ENCODE measurements at places on chromosomes 13 and 19. TPM values are rescaled to one million over a fixed set of nuclear protein-coding genes. Genes with fewer than 3 reads are reported as not detected.
A peak's percentile ranks its signal among the peaks of the same experiment; 100 is the strongest.

DNA sequence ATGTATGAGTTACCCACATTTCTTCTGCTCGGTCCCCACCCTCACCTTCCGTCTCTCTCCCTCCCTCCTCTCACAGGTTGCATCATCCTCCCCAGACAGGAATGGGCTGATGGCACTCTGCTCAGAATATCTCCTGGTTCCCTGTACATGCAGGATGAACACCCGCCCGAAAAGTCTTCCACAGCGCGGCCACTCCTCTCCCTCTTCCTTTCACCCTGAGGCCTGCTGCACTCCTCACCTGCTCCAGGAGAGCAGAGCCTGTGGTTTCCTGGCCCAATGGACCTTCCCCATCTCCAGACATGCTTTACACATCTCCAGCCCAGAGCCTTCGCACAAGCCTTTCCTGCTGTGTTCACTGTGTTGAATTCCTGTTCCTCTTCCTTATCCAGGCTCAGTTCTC, 40.9 kb downstream of the GSX1 start:
- no peak overlapping the region for H3K4me3 ChIP-seq
- no peaks in the 10 kb centered on the region for H3K4me1 ChIP-seq
- H3K27me3 ChIP-seq, result peaks cover 38% of the 10 kb centered on the region

DNA sequence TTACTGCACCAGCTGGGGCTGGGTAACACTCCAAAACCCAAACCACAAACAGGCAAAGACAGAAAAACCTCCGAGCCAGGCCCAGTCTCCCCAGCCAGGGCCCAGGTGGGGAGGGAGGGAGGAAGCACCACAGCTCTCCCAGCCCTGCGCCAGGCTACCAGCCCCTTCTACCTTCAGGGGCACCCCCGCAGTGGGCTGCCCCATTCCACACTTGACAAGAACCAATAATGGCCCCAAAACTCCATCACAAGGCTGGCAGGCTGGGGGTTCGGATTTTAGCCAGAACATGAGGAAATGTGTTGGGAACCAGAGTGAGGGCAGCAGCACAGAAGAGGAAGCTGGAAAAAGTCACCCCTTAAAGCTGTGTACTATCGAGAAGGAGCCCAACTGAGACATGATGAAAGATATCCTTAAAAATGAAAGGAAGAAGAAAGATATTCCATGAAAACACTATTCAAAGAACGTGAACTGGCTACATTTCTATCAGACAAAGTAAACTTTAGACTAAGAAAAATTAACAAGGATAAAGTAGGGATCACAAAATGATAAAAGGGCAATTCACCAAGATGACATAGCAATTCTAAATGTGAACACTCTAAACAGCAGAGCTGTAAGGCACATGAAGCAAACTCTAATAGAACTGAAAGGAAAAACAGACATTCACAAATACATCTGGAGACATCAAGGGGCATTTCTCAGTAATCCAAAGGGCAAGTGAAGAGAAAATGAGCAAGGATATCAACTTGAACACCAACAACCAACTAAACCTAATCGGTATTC, 12.9 kb downstream of the TUBGCP3 start:
- no peak for DNase-seq
- H3K4me3 ChIP-seq, result no peak overlapping the region
- H3K36me3 ChIP-seq, result peaks cover 17% of the 10 kb centered on the region
- no peaks in the 10 kb centered on the region for H3K27me3 ChIP-seq
- H3K4me1 ChIP-seq, result peaks cover 67% of the 10 kb centered on the region

DNA sequence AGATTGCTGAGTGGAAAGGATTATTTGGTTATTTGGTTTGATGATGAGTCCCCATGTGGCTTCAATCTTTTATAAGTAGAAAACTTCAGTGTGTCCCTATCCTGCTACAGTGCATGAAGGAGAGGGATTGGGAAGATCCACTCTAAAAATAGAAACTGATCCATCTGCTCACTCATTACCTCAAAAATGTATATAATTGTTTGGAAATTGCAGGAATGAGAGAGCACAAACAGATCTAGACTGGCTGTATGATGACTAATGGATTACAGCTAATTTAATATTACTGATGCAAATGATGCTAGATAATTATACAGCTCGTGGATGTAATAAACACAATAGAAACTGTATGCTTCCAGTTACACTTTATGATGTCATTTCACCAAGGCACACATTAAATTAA, 625.3 kb upstream of the PRR20A start:
- H3K36me3 ChIP-seq, result no peaks in the 10 kb centered on the region
- H3K4me3 ChIP-seq, result no peak overlapping the region
- DNase-seq, result no peak
- H3K27ac ChIP-seq, result no peak overlapping the region
- no peaks in the 10 kb centered on the region for H3K27me3 ChIP-seq

GRCh38 chr19:58218899-58219298, 9.8 kb upstream of the ZNF544 start:
- DNase-seq, result peak; percentile 60
- no peak overlapping the region for H3K27ac ChIP-seq
- H3K27me3 ChIP-seq, result no peaks in the 10 kb centered on the region

DNA sequence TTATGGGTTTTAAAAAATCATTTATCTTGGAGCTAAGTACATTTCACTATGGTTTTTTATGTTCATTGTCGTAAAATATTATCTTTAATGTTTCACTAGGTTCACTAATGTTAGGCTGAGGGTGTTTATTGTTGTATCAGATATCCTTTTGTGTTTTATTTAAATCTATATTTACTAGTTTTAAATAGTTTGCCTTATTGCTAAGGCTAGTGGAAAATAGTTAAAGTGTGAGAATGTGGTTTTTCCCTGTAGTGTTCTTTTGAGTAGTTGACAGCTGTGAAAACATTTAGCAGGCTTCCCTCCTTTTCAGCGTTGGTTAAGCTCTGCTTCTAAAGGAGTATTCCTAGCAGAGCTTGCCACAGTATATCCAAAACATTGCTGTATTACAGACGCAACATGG, 139.0 kb downstream of the TM9SF2 start:
- no peak for DNase-seq
- no peak overlapping the region for H3K27ac ChIP-seq
- no peaks in the 10 kb centered on the region for H3K27me3 ChIP-seq
- no peaks in the 10 kb centered on the region for H3K4me1 ChIP-seq
- H3K36me3 ChIP-seq, result no peaks in the 10 kb centered on the region

DNA sequence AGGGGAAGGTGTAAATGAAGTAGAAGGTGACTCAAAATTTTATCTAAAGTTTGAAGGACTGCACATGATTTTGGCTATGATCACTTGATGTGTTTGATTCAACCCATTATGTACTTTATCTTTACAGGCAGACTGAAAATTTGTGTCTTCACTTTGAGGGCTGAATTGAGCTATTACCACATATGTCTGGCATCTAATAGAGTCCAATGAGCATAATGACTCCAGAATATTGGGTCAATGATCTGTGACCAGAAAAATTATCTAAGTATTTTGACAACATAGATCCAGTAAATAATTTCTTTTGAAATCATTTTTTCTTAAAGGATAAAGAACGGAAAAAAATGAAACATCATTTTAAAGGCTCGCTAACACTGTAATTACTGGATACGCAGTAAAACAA, 2810.0 kb downstream of the PCDH9 start:
- no peaks in the 10 kb centered on the region for H3K27me3 ChIP-seq
- no peaks in the 10 kb centered on the region for H3K4me1 ChIP-seq
- no peak for DNase-seq
- no peak overlapping the region for H3K4me3 ChIP-seq

KIR3DL2 gene
- not detected for total RNA-seq

DNA sequence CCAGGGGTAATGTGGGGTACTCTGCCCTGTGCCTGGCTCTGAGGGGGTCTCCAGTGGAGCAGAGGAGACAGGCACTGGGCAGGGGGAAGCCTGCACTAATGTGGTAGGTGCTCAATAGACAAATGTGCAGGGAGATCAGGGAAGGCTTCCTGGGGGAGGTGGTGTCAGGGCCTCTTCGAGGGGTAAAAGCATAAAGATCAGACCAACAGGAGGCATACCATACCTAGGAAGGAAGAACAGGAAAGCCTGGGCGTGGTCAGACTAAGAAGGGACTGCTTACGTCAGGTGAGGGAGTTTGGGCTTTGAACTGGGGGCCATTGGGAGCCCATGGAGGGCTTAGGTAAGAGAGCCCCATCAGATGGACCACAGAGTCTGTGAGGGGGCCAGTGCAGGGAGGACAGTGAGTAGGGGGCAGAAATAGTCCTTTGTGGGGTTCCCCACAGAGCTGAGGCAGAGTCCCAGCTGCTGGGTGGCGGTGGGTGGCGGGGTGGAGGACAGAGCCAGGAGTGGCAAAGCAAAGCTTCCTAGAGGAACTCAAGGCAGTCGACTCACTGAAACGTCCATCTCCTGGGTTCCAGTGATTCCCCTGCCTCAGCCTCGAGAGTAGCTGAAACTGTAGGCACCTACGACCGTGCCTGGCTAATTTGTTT, 8.8 kb downstream of the PRR36 start:
- no peaks in the 10 kb centered on the region for H3K36me3 ChIP-seq
- H3K4me3 ChIP-seq, result no peak overlapping the region
- peaks cover 33% of the 10 kb centered on the region for H3K4me1 ChIP-seq
- DNase-seq, result peak; percentile 25
- H3K27me3 ChIP-seq, result peaks cover 26% of the 10 kb centered on the region
- no peak overlapping the region for H3K27ac ChIP-seq

ZNF350 gene
- total RNA-seq, result 6.6 TPM

PNMA8A gene
- total RNA-seq, result 1.1 TPM

- no peaks in the 10 kb centered on the region for H3K4me1 ChIP-seq
- H3K36me3 ChIP-seq, result no peaks in the 10 kb centered on the region
- H3K27me3 ChIP-seq, result no peaks in the 10 kb centered on the region
- no peak for DNase-seq
Observed at GRCh38 chr13:37277435-37278144, 172.1 kb upstream of the CSNK1A1L start.

URAD gene
- total RNA-seq, result not detected

HOMER3 gene
- not detected for total RNA-seq

DNA sequence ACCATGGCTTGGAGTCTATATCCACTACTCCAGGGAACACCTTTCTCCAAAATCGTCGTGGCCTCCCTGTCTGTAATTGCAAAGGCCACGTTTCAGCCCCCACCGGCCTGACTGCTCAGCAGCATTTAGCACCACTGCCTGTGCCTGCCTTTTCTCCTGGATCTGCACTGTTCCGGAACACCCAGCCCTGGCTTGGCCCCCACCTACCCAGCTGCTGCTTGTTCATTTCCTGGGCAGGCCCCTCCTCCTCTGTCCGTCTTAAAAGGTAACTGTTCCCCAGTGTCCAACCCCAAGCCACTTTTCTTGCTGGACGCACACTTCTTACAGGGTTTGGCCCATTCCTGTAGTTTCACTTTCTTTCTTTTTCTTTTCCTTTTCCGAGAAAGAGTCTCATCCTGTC, 8.5 kb upstream of the SYT5 start:
- no peak overlapping the region for H3K4me3 ChIP-seq
- H3K27ac ChIP-seq, result no peak overlapping the region
- peaks cover 7% of the 10 kb centered on the region for H3K4me1 ChIP-seq
- H3K36me3 ChIP-seq, result no peaks in the 10 kb centered on the region

CLEC4G gene
- total RNA-seq, result not detected

KLK4 gene
- total RNA-seq, result not detected
